ENCODE measurements at places on chromosomes 5 and 9.
A peak's percentile ranks its signal among the peaks of the same experiment; 100 is the strongest.

GRCh38 chr5:122951658-122952057, 84.9 kb downstream of the PPIC start:
- no peak for DNase-seq

GRCh38 chr5:32777222-32777621, 66.1 kb downstream of the NPR3 start:
- DNase-seq: no peak

DNA sequence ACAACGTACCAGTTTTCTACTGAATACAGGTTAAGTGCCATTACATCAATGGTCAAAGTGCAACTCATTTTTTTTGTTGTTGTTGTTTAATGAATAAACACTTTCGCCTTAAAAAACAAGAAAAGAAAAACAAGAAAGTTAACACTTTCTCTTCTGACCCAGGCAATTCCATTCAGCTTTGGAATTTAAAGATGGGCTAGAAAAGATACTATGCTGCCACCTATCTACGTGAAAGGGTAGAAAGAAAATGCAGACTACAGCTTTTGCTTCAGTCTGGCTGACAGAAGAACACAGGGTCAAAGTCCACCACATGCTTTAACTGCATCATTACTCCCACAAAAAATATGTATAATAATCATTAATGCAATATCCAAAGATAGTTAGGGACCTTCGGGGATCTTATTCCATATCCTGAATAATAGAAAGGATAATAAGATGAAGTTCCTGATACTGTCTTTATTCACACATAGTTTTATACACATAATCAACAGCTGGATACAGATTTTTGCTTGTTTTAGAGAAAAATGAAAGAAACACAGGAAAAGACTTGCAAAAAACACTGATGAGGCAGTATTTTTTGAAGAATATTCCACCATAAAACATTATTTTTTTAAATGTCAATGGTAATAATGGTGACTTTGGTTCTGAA, 40.4 kb downstream of the ZDHHC21 start:
- no peak for DNase-seq

DNA sequence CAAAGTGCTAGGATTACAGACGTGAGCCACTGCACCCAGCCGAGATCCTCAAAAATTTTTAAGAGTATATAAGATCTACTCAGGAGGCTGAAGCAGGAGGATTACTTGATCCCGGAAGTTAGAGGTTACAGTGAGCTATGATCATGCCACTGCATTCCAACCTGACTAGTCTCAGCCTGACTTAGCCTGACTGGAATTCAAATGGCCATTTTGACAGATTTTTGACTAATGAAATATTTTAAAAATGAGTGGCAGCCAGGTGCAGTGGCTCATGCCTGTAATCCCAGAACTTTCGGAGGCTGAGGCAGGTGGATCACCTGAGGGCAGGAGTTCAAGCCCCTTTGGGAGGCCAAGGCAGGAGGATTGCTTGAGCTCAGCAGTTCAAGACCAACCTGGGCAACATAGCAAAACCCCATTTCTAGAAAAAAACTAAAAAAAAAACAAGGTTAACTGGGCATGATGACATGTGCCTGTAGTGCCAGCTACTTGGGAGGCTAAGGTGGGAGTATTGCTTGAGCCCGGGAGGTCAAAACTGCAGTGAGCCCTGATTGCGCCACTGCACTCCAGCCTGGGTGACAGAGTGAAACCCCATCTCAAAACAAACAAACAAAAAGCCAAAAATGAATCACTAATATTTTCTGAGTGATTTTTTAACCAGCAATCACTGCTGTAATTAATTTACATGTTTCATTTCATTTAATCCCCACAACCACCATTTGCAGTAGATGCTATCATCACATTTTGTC, 16.6 kb downstream of the ATOX1 start:
- no peak for DNase-seq

- no peak for DNase-seq
Measured at GRCh38 chr5:112064271-112064701, 307.3 kb upstream of the NREP start.

DNA sequence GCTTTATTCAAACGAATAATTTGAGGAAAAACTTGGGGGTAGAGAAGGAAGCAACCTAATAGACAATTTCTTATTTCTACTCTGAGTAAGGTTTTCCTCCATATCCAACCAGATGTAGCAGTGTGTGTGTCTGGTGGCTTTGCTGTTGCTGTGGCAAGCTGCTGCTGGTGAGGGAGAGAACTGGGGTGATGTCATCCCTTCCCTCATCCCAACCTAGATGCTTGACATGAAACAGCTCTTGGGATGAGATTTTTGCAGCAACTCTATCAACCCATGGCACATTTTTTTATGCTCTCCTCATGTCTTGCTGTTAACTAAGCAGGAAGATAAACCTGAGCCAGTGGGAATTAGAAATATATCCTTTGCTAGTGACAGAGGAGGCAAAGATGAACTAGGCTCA, 135.8 kb downstream of the PCSK1 start:
- DNase-seq: peak; percentile 15

GRCh38 chr5:137372016-137372772, 126.9 kb downstream of the SPOCK1 start:
- no peak for DNase-seq

DNA sequence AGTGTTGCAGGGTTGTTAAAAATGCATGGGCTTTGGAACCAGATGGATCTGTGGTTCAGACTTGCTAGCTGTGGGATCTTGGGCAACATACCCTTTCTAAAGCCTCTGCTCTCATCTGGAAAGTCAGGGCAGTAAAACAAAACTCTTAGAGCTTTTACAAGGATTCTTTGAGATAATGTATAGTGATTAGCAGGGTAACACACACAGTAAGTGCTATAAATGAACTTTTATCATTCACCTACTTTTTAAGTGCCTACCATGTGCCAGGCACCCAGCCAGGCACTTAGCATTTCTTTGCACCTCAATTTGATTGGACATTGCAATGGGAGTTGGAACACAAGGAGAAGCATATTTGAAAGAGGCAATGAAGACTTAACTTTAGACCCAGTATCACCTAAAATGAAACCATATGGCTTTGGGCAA, 208.6 kb upstream of the PAPPA start:
- DNase-seq: no peak

DNA sequence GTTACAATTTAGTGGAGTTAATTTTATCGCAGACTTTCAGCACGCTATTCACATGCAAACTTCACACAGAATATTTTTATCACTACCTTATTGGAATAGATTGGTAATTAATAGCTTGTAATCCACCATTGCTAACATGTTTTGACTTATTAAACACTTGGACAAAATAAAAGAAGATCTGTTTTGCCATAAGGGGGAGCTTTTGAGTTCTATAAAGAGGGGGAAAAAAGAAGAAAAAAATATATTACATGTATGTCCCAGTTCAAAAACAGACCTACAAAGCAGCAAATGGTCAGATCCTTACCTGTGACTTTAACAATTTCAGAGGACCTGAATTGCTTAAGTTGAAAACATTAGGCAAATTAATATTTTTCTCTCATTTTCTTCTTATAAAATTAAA, 1.2 kb upstream of the PAPPA start:
- DNase-seq: no peak

GRCh38 chr5:76527685-76528161, 95.5 kb downstream of the F2RL2 start:
- no peak for DNase-seq

DNA sequence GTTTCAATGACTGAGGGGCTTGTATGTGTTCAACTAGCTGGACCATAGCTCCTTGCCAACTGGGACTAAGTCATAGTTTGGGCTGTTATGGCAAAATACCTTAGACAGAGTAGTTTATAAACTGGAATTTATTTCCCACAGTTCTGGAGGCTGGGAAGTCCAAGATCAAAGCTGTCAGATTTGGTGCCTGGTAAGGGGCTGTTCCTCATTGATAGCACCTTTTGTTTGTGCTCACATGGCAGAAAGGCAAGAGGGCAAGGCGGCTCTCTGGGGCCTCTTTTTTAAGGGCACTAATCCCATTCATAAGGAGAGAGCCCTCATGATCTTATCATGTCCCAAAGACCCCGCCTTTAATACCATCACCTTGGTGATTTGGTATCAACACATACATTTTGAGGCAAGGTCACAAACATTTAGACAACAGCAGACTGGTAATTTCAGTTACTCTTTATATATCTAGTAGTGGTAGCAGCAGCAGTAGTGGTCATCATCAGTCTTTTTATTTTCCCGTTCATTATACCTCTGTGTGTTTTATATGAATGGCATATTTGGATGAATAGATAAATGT, 477.0 kb downstream of the CCDC171 start:
- DNase-seq: no peak

GRCh38 chr9:16074963-16075362, 522.1 kb downstream of the CCDC171 start:
- no peak for DNase-seq

- DNase-seq: no peak
Measured at GRCh38 chr9:81822301-81822865, 105.8 kb upstream of the SPATA31D4 start.

GRCh38 chr5:103102234-103102633, 17.7 kb downstream of the GIN1 start:
- no peak for DNase-seq

GRCh38 chr5:149145138-149145537, 3.8 kb downstream of the ABLIM3 start:
- no peak for DNase-seq

- DNase-seq: no peak
Measured at GRCh38 chr9:127903557-127904475, 4.4 kb upstream of the ST6GALNAC6 start.

- no peak for DNase-seq
Measured at GRCh38 chr5:74578356-74579044, 62.0 kb downstream of the ENC1 start.

GRCh38 chr9:68981789-68982188, 32.1 kb downstream of the PRKACG start:
- no peak for DNase-seq

- no peak for DNase-seq
Measured at GRCh38 chr5:137600721-137601360, 101.7 kb upstream of the SPOCK1 start.

- DNase-seq: no peak
Measured at GRCh38 chr5:128480906-128481633, 57.0 kb downstream of the FBN2 start.

DNA sequence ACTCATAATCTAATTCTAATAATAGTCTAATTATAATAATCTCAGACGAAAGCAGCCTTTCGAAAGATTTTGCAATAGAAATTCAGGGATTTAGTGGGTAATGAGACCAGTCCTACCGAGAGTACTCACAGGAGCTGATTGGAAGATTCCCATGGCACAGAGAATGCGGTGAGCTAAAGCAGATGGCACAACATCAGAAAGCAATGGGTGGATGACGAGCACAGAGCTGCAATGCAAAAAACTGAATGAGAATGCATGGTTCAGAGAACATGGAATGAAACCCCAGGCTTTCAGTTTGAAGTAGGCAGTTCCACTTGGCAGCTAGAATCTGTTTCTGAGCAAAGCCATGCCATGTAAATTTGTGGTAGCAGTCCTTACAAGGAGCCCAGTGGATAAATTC, 78.2 kb upstream of the SPINK5 start:
- no peak for DNase-seq

GRCh38 chr9:70318002-70318401, 59.2 kb downstream of the SMC5 start:
- no peak for DNase-seq

GRCh38 chr9:96169484-96169883, 132.5 kb downstream of the HSD17B3 start:
- DNase-seq: no peak

GRCh38 chr9:90867101-90867500, 65.5 kb downstream of the SYK start:
- no peak for DNase-seq

GRCh38 chr5:75053304-75054133, 1.2 kb upstream of the GCNT4 start:
- DNase-seq: peak; percentile 25

DNA sequence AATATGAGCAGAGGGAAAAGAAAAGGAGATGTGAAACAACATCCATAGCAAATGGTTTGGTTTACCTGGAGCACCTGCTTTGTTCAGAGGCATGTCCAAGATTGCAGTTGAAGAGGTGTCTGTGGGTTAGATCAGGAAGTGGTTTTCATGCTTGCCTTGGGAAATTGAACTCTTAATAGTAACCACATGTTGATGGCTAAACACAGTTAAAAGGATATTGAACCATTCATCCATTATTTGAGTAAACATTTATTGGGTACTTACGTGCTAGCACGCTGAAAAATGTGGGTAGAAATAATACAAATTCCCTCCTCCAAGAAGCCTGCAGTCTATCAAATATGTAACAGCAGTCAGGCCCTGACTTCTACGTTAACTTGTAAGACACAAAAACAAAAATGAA, 235.7 kb upstream of the TNC start:
- no peak for DNase-seq

GRCh38 chr9:133968966-133969617, 23.0 kb downstream of the VAV2 start:
- DNase-seq: no peak

- DNase-seq: no peak
Measured at GRCh38 chr5:137156180-137156579, 342.9 kb downstream of the SPOCK1 start.

DNA sequence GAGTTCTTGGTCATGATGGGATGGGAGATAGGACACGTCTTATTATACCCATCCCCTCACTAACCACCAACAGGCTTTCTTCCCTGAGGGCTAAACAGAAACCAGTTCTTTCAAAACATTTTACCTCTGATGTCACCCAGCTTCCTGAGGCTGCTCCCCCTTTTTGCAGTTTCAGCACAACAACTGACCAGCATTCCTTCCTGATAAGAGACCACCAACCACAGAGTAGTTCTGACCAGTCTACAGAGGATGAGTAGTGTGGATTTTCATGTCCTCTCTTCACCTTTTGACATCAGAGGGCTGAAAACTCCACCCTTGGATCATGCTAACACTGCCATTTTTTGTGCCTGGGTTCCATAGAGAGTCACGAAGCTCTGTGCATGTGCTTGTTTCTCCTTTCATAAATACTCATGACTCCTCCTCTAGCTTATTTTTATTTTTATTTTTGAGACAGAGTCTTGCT, 82.6 kb downstream of the OSTF1 start:
- DNase-seq: no peak

GRCh38 chr9:93292664-93293328, 108.9 kb downstream of the WNK2 start:
- DNase-seq: no peak

- no peak for DNase-seq
Measured at GRCh38 chr9:4494332-4494731, 4.1 kb downstream of the SLC1A1 start.

DNA sequence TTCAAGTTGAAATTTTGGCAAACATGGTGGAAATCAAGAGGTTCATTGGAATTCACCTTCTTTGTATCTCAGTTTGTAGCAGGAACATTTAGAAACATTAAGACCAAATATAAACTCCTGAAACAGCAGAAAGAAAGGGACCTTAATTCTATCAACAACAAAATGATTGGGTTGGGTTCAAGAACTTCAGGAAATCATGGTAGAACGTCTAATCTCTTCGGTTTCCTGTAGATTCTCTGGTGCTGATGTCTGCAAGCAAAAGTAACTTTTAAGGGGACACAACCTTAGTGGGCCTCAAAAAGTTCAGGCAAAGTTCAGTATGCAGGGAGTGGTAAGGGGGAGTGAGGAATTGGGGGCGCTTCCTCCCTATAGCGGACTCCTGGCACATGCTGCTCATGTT, 3.4 kb downstream of the IL33 start:
- no peak for DNase-seq

- DNase-seq: no peak
Measured at GRCh38 chr9:128203707-128204551, 750 bp downstream of the DNM1 start.
